ENCODE measurements at places on chromosomes 3 and 15.

DNA sequence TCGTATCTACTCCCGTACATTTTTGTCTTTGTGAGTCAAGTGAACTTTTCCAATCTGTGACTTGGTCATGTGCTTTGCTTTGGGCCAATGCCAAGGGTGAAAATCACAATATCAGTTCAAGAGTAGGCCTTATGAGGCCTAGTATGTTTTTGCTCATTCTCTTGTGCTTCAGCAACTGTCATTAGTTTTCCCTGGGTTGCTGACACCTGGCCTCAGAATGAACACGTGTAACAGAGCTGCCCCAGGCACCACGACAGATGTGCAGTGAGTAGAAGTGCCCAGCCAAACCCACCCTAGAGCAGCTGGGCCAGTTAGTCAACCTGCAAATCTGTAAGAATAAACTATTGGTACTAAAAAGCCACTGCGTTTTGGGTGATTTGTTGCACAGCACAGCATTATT is 460.3 kb upstream of the WNT5A start:
- no peak for DNase-seq

- DNase-seq, result no peak
These were observed 3.5 kb downstream of the SMAD6 start for GRCh38 chr15:66705277-66706146.

GRCh38 chr3:196942915-196943277 is 568 bp upstream of the NCBP2 start:
- DNase-seq, result peak; percentile 41

GRCh38 chr3:77655396-77655795 is 615.5 kb downstream of the ROBO2 start:
- no peak for DNase-seq

DNA sequence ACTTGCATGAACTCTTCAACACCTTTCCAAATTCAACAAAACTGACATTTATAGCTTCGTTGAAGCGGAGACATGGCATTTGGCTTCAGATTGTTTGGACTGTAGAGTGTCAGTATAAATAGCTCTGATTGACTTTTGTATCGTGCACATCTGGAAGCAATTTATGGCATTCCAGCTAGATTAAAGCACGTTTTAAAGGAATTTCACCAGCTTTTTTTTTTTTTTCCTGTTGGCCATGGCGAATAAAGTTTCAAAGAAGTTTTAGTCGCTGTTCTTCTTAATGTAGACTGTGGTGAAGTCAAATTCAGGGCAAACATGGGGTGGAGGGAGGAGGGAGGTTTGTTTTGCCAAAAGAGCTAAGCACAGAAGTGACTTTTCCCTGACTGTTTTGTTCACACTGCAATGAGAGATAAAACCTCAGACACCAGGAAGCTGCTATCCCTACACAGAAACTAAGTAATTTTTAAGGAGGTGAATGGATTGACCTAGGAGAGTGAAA is 391.0 kb upstream of the RARB start:
- no peak for DNase-seq
